ENCODE measurements at places on chromosomes 2 and 18. TPM values are rescaled to one million over a fixed set of nuclear protein-coding genes. Genes with fewer than 3 reads are reported as not detected.

The CDH2 gene
- 39.4 TPM for total RNA-seq

The MYO5B gene
- total RNA-seq, result 8.7 TPM

The LRRTM1 gene
- total RNA-seq, result not detected

The HOXD12 gene
- not detected for total RNA-seq

The MAP2 gene
- 1.2 TPM for total RNA-seq

The TCF7L1 gene
- total RNA-seq, result 11.6 TPM
